ENCODE measurements at places on chromosomes 4 and X.

DNA sequence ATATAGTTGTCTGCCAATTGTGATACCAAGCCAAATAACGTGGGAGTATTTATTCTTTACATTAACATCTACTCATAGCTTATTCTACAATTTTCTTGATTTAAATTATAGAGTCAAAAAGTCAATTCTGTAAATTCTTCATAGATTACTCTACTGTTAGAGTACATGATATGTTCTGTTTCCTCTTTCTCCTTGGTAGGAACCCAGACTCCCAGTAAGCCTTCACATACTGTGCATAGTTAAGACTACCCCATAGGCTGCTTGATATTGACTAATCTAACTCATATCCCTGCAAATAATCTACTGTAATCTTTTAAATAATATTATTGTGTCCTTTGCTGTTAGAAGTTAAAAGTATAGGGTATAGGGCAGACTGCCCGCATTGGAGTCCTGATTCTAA is 35.4 kb downstream of the BANK1 start:
- DNase-seq, result no peak

DNA sequence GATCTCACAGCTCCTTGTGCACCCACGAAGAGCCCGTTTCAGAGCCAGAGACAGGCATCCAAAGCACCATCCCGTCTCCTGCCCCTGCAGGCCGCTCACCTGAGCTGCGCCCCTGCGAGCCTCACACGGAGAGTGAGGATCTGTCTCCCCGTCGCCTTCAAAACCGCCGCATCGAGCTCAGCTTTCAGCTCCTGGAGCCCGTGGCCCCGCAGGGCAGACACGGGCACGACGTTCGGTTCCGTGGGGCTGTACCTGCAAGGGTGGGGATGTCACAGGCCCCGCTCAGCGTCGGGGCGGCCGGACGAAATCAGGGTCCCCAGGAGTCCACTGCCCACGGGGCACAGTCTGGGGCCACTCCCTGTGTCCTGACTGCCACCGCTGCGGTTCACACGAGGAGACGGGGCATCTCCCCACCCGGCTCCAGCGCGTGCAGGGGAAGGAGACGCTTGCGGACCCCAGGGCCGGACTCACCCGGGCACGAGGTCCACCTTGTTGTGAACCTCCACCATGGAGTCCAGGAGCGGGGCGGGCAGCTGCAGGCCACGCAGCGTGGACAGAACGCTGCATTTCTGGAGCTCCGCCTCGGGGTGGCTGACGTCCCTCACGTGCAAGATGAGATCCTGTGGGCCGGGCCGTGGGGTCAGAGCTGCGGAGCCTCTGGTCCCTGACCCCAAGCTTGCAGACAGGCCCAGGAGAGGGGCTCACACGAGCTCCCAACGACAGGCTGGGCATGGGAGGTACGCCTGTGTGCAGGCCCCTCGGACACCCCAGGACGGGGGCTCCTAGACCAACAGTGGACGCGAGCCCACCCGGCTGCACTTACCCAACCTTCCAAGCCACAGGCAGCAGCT is 11.1 kb downstream of the GTPBP6 start:
- DNase-seq, result no peak

DNA sequence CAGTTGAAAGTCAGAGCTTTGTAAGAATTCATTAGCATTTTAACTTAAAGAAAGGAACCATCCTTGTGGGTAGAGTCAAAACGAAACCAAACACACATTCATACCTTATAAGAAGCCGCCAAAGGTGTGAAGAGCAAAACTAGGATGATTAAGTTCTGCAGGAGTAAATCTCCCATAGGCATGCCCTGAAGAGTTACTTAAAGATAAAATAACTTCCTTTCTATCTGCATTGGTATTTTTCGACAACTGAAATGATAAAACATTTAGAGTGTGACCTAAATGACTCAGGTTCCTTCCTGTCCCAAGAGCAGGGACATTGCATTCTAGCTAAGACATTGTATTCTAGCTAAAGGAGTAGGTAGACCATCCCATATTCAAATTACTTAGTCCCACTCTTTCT is 75.3 kb downstream of the BCOR start:
- DNase-seq, result no peak

DNA sequence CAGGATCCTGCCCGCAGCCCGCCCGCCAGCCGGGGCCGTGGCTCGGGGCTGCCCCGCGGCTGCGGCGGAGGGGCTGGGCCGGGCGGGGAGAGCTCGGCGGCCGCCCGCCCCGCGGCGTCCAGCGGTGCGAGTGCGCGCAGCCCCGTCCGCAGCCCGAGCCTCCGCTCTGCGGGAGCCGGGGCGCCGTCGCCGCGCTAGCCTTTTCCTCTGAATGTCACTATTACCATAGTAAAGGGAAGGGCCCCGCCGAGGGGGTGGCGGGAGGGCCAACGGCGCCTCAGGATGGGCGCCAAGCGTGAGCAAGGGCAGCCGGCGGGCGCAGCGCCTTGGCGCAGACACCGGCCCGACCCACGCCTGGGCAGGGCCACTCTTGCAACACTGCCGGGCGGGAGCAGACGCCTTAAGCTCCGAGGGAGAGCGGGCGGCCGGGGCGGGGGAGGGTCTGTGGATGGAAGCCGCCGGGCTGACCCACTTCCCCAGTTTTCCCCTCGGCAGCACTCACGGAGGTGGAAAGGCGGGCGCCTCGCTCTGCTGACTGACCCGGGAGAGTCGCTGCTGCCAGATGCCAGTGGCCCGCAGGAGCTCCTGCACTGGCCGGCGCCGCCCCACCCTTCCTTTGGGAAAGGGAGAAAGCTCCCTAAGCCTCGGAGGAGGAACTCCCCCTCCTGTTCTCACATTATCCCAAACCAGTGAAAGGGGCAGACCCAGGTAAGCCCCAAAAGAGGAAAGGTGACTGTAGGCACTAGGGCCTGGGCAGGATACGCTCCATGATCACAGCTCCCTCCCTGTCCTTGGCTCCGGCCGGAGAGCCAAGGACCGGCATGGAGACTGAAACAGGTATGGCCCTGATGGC is 329.4 kb downstream of the HNRNPD start:
- peak; percentile 33 for DNase-seq

DNA sequence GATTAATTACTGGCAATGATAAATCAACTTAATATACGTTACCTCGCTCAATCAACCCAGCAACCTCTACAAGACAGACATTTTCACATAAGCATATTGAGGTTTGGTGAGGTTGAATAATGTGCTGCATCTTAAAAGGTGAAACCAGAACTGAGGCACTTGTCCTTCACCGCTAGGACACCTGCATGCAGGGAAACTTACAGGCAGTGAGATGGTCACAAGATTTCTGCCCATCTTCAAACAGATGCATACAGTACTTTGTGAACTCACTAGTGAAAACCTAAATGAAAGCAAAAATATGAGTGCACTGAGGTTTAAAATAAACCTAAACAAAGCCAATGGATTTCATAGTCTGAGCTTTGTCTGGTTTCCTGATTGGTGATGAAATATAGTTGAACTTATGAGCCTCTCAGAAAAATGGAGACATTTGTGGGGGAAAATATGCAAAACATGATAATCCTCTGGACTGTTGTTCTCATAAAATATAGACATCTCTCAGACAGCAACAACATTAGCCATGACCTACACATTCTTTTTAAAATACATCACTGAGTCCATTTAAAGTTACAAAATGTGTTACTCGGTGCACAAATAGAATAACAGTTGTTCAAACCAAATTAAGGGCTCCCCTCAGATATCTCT is 20.9 kb upstream of the PRSS12 start:
- no peak for DNase-seq

GRCh38 chr4:155724731-155725130 is 34.1 kb upstream of the GUCY1B1 start:
- DNase-seq, result no peak

- no peak for DNase-seq
Measured at GRCh38 chr4:84753321-84753972, 170.5 kb downstream of the CDS1 start.

DNA sequence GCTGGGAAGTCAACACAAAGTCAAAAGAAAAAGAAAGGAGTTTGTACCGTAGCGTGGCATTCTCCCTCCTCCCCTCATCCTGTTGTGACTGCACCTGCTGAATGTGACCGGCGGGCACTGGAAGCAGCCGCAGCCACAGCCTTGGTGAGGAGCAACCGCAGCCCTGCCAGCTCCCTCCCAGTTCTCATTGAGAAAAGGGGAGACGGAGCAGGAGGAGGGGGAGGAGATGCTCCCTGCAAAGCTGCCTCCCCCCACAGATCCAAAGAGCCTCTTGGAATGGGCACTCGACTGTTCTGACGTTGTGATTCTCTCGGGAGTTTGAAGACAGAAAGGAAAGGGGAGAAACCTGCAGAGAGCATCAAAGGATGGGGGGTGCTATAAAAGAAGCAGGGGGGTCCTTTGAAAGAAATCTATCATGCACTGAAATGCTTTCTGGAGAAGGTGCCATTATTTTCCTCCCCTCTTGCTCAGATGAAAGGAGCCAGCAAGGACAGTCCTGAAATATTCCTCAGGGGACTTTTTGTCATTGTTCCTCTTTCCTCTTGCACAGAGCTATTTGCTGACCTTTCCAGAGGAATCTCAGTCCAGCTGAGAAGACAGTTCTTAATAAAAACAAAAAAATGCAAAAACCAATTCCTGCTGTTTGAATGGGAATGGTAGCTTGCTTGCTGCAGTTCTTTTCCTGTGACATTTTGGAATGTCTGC is 429.7 kb downstream of the MAPK10 start:
- DNase-seq, result peak; percentile 12

DNA sequence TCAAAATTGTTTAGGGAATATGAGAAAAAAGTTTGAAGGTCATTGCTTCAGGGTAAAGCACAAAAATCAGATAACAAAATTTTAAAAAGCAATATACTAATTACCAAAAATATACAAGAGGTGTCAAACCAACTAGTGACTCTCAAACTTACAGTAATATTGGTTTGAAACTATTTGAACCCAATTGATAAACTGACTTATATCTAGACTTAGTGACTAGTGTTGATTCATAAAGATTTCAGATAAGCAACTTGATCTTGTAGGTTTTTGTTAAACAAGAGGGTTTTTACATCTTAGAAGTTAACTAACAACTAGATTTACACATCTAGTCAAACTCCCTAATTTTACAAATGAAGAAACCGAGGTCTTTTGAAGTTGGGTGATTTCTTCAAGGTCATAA is 7.7 kb downstream of the TAB3 start:
- no peak for DNase-seq

DNA sequence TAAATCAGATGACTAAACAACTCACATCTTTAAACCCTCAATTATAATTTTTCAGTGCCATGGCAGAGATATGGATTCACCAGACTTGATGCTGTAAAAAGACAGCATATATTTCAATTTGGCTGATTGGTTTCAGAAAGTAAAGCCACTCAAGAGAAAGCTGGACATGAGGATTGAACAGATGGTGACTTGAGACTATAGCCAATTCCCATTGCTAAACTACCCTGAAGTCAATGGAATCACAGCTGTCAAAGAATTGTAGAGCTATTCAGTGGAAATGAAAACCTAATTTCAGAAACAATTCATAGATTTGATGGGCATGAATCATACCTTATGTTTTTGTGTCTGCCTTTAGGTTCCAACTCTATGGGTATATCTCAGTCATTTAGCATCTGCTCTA is 510.6 kb upstream of the BOD1L1 start:
- DNase-seq, result no peak

DNA sequence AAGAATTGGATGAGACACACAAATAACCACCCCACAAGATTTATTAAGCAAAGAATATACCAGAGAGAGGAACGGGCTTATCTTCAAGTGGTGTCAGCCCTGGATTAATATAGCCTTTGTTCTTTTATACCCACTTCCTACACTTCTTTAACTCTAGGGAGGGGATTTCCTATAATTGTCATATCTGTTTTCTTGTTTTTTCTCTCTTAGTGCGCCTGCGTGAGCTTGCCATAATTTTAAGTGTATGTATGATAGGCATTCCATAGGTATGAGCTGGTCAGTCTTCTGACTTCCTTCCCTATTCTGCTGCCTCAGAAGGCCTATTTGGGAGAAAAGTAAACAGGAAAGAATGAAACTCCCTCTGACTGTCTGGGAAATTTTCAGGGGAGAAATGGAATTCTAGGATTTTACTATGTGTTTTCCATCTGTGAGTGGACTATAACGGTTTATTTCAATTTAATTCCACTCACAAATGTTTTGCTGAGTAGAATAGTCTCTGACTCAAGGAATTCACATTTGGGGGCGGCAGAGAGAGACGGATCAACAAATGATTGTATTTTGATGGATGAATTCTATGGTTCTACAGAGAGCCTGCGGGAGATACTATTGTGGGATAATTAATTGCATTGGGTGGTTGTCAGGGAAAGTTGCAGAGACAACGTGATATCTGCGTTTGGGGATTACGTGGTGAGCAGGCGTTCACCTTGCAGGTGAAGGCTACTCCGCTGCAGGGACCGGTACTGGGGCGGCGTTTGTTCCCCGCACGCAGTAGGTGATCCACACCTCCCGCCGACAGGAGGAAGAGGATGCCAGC is 626 bp upstream of the CEP135 start:
- peak; percentile 7 for DNase-seq

All from endothelial cell (in vitro differentiated cells).